ENCODE measurements at places on chromosomes 6 and 20. TPM values are rescaled to one million over a fixed set of nuclear protein-coding genes. Genes with fewer than 3 reads are reported as not detected.

DNA sequence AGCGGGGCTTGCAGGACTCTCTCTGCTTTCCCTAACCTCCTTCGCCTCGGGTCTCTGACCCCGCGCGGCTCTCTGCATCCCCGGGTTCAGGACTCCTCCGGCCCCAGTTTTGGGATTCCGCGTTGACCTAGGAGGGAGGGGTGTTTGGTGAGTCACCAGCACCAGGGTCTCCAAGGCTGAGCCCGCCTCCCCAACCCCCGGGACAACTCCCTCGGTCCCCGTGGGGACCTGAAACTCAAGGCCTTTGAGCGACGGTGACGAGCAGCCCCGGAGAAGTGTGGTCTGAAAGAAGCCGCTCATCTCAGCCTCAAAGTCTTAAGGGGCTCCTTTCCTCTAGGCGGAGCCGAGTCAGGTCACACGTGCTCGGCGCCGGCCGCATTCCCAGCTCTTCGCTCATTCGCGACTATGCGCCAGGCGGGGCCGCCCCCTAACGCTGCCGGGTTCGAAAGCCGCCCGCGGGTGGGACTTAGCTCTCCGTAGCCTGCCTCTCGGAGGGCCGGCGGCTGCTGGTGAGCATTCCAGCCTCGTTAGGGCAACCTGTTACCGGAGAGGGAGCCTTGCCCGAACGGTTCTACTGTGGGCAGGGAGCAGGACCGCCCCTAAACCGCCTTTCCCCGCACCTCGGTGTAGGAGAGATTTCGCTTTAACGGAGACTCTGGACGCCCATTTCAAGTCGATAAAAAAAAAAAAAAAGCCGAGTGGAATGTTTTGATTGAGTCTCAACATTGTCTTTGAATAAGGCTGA lies 3.0 kb upstream of the PRDM13 start:
- DNase-seq: no peak
- peaks cover 42% of the 10 kb centered on the region for H3K4me1 ChIP-seq
- no peaks in the 10 kb centered on the region for H3K36me3 ChIP-seq
- peaks cover 73% of the 10 kb centered on the region for H3K27me3 ChIP-seq
- no peak overlapping the region for H3K27ac ChIP-seq

DNA sequence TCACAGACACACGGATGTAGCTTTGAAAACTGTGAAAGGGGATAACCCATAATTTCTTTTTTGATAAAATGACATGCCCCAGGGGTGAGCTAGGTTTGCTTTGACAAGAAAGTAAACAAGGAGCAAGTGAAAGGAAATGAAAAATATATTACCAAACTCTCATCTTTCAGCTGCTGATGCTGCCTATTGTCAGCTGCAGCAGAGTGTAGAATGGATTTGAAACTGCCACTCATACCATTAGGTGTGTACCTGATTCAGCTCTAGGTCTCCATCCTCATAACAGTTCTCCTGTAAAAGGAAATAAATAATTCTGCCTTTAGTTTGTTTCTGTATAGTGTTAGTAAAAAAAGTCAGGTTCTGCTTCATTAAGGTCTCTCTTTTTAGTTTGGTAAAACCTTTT lies 415.1 kb upstream of the MARCKS start:
- no peak overlapping the region for H3K27ac ChIP-seq
- no peaks in the 10 kb centered on the region for H3K36me3 ChIP-seq
- DNase-seq: no peak
- H3K4me1 ChIP-seq: no peaks in the 10 kb centered on the region
- H3K27me3 ChIP-seq: no peaks in the 10 kb centered on the region

DNA sequence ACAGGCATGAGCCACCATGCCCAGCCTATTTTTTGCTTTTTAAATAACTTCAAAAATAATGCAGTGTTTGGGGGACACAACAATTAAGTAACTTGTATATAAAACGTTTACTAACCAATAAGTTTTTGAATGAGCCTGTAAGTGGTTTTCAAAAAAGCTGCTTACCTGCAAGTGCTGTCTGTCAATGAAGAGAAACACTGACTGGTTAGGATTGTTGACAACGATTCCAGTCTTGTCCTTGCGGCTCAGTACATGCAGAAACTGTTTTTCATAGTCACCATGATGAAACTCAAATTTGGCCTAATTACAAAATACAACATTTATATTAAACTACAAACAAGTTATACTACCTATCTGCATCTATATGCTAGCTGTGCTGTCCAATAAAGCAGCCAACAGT lies 10.3 kb downstream of the C6orf62 start:
- no peak overlapping the region for H3K27ac ChIP-seq
- H3K36me3 ChIP-seq: peaks cover 88% of the 10 kb centered on the region
- H3K4me3 ChIP-seq: no peak overlapping the region
- peaks cover 27% of the 10 kb centered on the region for H3K4me1 ChIP-seq

DNA sequence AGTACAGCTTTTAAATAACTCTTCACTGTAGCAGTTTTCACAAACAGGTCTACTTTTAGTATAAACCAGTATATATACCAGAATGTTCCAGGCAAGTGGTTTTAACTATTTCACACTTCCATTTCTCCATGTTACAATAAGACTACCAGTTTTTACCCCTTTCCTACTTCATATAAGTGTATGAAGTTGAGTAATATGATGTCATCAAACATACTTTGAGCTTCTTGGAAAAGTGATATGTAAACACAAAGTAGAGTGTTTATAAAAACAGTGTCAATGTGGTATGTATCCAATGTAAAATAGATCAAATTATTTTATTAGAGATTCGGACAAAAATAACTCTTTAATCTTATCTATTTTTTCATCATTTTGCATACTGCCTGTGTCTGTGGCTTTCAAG lies 2.5 kb upstream of the PAQR8 start:
- no peaks in the 10 kb centered on the region for H3K27me3 ChIP-seq
- peaks cover 20% of the 10 kb centered on the region for H3K4me1 ChIP-seq
- H3K27ac ChIP-seq: no peak overlapping the region
- H3K36me3 ChIP-seq: no peaks in the 10 kb centered on the region
- no peak for DNase-seq
- no peak overlapping the region for H3K4me3 ChIP-seq

DNA sequence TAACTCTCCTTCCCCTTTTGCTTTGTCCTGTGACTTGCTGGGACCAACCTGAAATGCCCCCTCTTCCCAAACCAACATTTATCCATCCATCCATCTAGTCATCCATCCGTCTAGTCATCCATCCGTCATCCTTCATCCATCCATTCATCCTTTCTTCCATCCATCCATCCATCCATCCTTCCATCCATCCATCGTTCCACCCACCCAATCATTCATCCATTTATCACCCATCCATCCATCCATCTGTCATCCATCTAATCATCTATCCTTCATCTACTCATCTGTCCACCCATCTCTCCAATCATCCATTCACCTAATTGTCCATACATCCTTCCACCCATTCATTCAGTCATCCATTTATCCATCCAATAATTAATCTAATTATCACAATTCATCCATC lies 92.7 kb downstream of the EDN3 start:
- H3K4me1 ChIP-seq: no peaks in the 10 kb centered on the region
- no peaks in the 10 kb centered on the region for H3K36me3 ChIP-seq
- H3K27me3 ChIP-seq: no peaks in the 10 kb centered on the region
- H3K27ac ChIP-seq: no peak overlapping the region
- DNase-seq: no peak

DNA sequence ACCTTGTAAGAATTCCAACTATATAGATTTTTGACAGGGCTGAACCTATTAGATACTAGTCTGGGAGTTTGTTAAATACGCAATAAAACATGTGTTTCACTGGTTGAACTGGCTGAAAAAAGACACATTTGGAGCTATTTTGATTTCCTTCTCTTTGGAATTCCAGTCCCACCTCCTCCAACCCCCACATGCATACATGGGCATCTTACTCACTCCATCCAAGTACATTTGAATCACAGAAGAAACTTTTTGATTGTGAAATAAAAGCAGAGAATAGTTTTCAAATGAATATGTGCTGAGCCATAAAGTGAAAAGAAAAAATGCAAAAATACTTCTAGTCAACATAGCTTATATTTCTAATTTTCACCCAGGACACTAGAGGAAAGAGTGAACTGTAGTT lies 33.9 kb upstream of the STXBP5 start:
- DNase-seq: no peak
- H3K27ac ChIP-seq: no peak overlapping the region
- H3K4me1 ChIP-seq: no peaks in the 10 kb centered on the region
- H3K27me3 ChIP-seq: no peaks in the 10 kb centered on the region
- no peak overlapping the region for H3K4me3 ChIP-seq
- no peaks in the 10 kb centered on the region for H3K36me3 ChIP-seq

PHACTR3 gene
- not detected for total RNA-seq

- H3K27ac ChIP-seq: no peak overlapping the region
- H3K36me3 ChIP-seq: no peaks in the 10 kb centered on the region
- H3K27me3 ChIP-seq: no peaks in the 10 kb centered on the region
- H3K4me3 ChIP-seq: no peak overlapping the region
- DNase-seq: no peak
- peaks cover 3% of the 10 kb centered on the region for H3K4me1 ChIP-seq
These were observed 31.3 kb downstream of the BICRAL start for GRCh38 chr6:42813074-42813645.

DNA sequence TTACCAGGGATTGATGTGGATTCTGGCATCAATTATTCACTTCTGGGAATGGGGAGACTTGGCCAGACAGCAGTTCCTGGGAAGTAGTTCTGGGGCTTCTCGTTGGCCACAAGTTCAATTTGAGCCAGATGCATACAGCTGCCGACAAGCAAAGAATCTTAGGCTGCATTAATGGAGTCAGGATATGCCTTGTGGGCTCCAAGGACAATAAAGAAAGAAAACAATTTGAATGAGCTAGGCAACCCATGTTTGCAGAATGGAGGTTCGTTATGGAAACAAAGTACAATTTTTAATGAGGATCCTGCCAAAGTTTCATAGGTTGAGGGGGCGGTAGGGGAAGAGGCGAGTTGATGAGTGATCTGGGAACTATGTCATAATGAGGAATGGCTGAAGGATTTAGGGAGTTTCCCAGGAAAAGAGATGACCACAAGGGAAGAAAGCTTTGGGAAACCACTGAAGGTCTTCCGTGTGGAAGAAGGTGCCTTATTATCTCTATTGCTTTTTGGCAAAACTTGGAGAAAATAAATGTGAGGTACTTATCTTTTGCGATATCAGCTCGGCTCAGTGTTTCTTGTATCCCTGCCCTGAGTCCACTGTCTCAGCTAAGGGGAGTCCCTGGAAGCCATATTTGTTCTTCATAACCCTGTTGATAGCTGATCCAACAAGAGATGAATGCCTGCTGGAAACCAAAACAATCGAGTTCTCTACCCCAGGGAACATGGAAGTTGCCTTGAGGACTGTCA lies 181.0 kb upstream of the ZNF217 start:
- H3K27me3 ChIP-seq: no peaks in the 10 kb centered on the region
- DNase-seq: no peak
- no peak overlapping the region for H3K4me3 ChIP-seq
- H3K36me3 ChIP-seq: no peaks in the 10 kb centered on the region

DNA sequence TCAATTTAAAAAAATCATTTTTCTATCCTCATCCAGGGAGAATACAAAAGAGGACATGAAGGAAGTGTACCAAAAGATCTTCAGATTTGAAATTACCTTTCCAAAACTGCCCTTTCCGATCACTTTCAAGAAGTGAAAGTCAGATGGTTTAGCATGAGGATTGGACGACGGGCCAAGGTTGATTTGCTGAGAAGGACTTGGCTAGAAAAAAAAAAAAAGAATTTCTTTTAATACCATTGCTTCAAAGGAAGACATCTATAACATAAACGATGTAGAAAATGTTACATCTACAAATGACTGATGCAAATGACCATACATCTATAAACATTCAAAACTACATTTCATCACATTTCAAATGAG lies 120.9 kb upstream of the SLC2A12 start:
- no peaks in the 10 kb centered on the region for H3K27me3 ChIP-seq
- no peak for DNase-seq
- peak overlapping the region; percentile 15 for H3K4me3 ChIP-seq
- peaks cover 67% of the 10 kb centered on the region for H3K4me1 ChIP-seq
- H3K36me3 ChIP-seq: peaks cover 47% of the 10 kb centered on the region

UTRN gene
- 219 TPM for total RNA-seq

DNA sequence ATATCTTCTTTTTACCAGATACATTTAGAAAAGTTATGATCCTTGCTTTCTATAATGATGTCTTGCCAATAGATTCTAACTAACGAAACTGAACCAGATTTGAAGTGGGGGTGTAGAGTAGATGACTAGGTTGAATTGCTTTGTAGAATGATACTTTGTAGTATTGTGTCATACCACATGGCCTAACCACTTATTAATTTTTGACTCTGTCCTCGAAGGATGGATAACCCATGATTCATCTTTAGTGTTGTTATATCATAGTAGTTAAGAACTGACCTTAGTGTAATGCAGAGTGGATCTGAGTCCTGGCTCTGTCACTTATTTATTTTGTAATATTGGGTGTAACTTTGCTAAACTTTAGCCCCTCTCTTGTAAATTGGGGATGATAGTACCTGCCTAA lies 4.5 kb downstream of the PHF3 start:
- H3K4me3 ChIP-seq: no peak overlapping the region
- peaks cover 81% of the 10 kb centered on the region for H3K4me1 ChIP-seq
- H3K27ac ChIP-seq: no peak overlapping the region
- no peaks in the 10 kb centered on the region for H3K36me3 ChIP-seq

- H3K4me1 ChIP-seq: peaks cover 40% of the 10 kb centered on the region
- no peaks in the 10 kb centered on the region for H3K27me3 ChIP-seq
- H3K27ac ChIP-seq: no peak overlapping the region
These were observed 9.6 kb downstream of the L3MBTL3 start for GRCh38 chr6:130027948-130028347.

FAM83C gene
- total RNA-seq: not detected

DNA sequence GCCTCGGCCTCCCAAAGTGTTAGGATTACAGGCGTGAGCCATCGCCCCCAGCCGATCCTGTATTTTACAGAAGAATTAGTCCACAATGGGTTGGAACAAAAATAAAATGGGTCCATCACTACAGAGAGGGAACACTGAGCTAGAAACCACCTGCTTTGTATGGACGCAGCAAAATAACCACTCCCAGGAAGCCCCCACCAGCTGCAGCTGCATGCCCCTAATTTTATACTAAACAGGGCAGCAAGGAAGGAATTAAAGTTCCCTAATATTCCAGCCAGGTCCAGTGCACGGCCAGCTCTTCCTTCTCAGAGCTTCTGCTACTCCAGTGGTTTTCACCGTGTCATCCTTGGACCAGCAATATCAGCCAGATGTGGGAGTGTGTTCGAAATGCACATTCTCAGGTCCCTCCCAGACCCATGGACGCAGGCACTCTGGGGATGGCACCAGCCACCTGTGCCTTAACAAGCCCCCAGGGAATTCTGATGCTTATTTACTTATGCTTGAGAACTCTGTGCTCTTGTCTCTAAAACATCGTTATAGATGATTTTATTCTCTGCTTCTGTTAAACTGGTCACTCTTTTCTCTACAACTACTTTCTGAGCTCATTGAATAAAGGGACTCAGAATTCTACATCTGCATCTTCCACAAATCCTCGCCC lies 189.5 kb upstream of the SLC24A3 start:
- no peaks in the 10 kb centered on the region for H3K4me1 ChIP-seq
- H3K36me3 ChIP-seq: no peaks in the 10 kb centered on the region
- H3K27ac ChIP-seq: no peak overlapping the region

CALHM6 gene
- total RNA-seq: 3.0 TPM

GRCh38 chr6:119346936-119347335 lies 2.6 kb downstream of the MAN1A1 start:
- no peaks in the 10 kb centered on the region for H3K36me3 ChIP-seq
- H3K27ac ChIP-seq: peak overlapping the region; percentile 88
- H3K4me1 ChIP-seq: peaks cover 40% of the 10 kb centered on the region
- no peaks in the 10 kb centered on the region for H3K27me3 ChIP-seq
- DNase-seq: no peak

GRCh38 chr20:1838556-1839279 lies 56.5 kb upstream of the SIRPA start:
- H3K36me3 ChIP-seq: no peaks in the 10 kb centered on the region
- peaks cover 5% of the 10 kb centered on the region for H3K27me3 ChIP-seq
- no peak for DNase-seq

GRCh38 chr20:37902504-37903313 lies at the start of gene VSTM2L:
Gene VSTM2L (plus strand): TSS chr20:37903127. CDS start chr20:37903351, 224 bp downstream.
- H3K4me3 ChIP-seq: no peak within 1 kb of the TSS
- no peaks in the 10 kb centered on the region for H3K36me3 ChIP-seq
- DNase-seq: no peak
- H3K27me3 ChIP-seq: peaks cover 9% of the 10 kb centered on the region
- H3K4me1 ChIP-seq: no peaks in the 10 kb centered on the region

APCDD1L gene
- not detected for total RNA-seq

All from CD4-positive, alpha-beta memory T cell (primary cell).